ENCODE measurements at places on chromosomes 12 and 14.

GRCh38 chr12:19239616-19240234 lies 110.2 kb downstream of the PLEKHA5 start:
- no peak for DNase-seq

DNA sequence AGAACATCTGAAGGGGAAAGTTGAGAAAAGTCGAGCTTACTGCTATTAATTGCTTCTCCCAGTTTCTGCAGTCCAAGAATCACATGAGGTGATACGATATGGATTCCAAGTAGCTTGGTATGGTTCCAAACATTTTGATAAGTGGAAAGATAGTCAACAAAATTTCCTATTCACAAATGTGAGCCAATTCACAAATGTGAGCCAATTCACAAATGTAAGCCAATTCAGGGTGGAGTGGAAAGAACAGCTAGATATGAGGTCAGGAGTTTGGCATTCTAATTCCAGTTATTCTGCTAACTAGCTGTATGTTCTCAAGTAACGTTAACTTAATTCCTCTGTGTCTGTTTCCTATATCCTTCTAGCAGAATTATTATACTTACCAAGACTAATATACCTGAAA lies 37.6 kb upstream of the DHRS4 start:
- no peak for DNase-seq

DNA sequence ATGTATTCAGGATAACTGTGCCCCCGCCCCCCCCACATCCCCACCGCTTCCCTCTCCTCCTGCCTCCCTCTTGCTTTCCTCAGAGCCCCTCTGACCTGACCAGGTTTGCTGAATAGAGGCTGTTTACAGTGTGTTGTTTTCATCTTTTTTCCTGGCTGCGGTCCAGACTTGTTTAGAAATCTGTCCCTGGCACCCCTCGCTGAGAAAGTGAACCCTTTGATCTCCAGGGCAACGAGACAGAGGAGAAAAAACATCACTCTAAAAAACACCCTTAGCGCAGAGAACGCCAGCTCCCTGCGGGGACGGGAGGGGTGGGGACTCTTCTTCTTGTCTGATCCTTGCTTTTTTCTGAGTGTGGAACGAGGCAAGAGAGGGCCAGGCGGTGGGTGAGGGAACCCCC lies 22.5 kb downstream of the SDS start:
- no peak for DNase-seq

- peak; percentile 90 for DNase-seq
Measured at GRCh38 chr12:94262228-94263010, 114.0 kb downstream of the PLXNC1 start.

DNA sequence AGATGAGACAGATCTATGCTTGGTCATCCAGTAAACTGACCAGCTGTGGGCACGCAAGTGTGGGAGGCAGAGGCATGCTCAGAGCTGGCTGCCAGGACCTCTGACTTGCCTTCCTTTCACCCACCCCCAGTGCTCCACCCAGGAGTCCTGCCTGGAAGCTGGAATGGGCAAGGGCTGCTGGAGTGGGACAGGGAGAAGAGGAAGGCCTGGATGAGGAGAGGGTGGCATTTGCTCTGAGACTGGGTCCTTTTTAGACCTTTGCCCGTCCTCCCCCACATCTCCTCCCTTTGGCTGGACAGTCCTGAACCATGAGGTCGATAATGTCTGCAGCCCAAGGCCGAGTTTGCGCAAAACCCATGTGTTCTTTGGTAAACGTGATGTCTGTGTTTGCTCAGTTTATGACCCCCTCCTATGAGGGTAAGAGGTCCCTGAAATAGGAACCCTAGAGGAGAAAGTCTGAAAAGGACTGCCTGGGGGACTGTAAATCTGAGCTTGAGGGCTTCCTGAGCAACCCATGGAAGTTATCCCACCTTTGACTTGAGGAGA lies 3.8 kb upstream of the INHBE start:
- DNase-seq, result no peak

DNA sequence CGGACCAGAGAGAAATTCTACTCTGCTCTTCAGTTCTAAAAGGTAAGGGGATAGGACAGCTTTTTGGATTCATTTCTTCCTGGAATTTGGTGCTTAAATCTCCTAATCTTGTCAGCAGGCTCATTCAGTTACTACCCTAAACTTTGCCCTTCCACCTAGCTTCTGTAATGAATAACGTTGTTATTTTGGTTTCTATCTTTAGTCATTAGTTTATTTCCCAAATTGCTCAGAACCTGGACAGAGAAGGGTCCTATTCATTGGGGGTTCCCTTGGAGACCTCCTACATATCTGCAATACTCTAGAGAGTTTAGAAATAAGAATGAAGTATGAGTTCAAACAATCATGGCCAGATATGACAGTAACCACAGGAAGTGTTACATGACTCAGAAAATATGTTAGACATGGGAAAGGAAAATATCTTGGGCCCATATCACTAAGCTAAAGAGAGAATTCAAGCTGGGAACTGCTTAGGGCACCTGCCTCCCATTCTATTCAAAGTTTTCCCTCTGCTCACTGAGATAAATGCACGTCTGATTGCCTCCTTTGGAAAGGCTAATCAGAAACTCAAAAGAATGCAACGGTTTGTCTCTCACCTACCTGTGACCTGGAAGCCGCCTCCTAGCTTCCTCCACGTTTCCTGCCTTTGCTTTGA lies 87.9 kb downstream of the GAS2L3 start:
- no peak for DNase-seq

- DNase-seq, result no peak
Measured at GRCh38 chr12:79333144-79333543, 357.6 kb downstream of the PAWR start.

DNA sequence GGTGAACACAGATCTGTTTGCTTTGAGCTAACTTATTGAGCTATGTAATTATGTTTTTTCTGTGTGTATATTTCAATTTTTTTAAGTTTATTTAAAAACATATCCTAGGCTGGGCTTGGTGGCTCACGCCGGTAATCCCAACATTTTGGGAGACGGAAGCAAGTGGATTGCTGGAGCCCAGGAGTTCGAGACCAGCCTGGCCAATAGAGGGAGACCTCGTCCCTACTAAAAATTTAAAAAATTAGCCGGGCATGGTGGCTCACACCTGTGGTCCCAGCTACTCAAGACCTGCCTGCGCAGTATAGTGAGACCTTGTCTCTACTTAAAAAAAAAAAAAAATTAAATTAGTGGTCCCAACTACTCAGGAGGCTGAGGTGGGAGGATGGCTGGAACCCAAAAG lies 16.2 kb upstream of the RNASE1 start:
- DNase-seq, result no peak

Data from suppressor macrophage treated with lipopolysaccharide for 1 hour (primary cell).